ENCODE measurements at places on chromosomes 4 and X.

GRCh38 chr4:40337523-40337922, 2.4 kb downstream of the CHRNA9 start:
- DNase-seq = no peak

- no peak for DNase-seq
Observed at GRCh38 chr4:171954650-171955049, 141.4 kb downstream of the GALNTL6 start.

DNA sequence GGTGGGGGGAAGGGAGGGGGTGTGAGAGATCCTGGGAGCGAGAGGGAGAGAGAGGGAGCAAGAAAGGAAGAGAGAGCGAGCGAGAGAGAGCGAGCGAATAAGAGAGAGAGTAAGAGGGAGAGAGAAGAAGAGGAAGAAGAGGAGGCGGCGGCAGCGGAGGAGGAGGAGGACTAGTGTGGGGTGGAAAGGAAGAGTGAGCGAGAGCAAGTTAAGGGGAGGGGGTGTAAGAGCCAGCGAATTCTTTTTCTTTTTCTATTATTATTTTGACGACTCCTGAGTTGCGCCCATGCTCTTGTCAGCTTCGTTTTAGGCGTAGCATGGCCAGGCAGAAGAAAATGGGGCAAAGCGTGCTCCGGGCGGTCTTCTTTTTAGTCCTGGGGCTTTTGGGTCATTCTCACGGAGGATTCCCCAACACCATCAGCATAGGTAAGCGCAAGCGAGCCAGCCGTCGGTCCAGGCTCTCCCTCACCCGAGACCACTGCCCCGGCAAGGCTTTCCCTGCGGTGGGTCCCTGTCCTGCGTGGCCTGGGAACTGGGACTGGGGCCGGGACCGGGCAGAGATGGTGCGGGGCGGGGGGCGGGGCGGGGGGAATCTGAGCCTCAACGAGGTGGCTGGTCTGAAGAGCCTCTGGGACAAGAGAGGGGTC, at the start of gene GRIA3:
Gene GRIA3, plus strand, starts transcription at position 60 of the 647 bp plus-strand sequence. Its CDS starts 258 bp downstream, at position 318.
- no peak for DNase-seq

- DNase-seq = no peak
Observed at GRCh38 chrX:109463784-109464183, 18.1 kb downstream of the GUCY2F start.

GRCh38 chr4:142407596-142407995, 438.5 kb downstream of the INPP4B start:
- no peak for DNase-seq

DNA sequence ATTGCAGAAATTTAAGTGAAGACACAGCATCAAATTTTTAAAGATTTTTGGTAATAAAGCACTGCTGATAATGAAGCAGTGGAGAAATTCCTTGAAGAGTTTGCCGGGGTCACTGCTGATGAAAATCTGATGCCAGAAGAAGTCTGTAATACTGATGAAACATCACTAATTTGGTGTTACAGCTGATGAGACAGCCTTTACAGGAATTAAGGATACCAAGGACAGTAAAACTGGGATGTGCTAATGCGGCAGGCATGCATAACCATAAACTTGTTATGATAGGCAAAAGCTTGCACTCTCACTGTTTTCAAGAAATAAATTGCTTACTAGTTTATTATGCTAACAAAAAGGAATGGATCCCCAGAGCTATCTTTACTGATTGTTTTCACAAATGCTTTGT, 52.9 kb upstream of the VEGFC start:
- no peak for DNase-seq

DNA sequence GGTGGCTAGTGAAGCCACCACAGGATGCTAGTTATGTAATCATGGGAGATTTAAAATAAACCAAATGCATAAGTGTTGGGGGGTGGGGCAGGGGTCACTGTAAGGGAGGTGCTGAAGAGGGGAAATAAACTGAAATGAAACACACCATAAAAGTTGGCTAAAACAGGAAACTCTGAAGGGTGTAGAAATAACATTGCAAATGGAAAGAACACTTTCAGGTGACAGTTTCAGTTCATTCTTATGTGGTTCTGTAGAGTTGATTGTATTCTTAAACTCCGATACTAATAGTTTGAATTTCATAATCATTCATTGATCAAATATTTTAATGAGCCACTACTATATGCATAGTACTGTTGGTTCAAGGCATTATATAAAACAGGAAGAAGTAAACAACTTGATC, 80.1 kb downstream of the HDAC8 start:
- DNase-seq = no peak

- DNase-seq = no peak
Observed at GRCh38 chrX:110509755-110510532, 151.3 kb downstream of the RTL9 start.

GRCh38 chrX:31894152-31894551, 822.3 kb upstream of the FTHL17 start:
- no peak for DNase-seq

DNA sequence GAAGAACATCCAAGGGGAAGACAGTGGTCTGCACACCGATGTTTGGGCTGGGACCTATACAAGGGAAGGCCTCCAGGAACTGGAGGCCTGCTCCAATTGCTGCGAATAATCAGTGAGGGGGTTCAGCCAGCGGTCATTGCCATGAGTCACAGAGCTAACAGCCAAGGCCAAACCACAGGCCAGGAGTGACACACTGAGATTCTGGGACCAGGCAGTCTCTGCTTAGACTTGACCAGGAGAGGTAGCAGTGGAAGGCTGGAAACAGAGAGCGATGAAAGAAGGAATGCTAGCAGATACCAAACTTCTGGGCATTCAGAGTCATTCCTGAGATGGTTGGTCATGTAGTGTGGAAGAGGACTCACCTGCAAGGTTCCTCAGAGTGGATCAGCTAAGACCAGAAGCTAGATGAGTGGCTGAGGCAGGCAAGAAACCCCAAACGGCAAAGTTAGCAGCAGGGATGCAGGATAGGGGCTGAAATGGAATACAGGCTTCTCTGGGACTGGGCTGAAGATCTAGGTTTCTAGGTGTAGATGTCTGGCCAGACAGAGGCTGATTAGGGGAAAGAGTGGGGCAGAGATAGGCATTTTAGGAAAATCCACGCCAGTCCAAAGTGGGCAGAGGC, 54.7 kb downstream of the CNGA2 start:
- no peak for DNase-seq

DNA sequence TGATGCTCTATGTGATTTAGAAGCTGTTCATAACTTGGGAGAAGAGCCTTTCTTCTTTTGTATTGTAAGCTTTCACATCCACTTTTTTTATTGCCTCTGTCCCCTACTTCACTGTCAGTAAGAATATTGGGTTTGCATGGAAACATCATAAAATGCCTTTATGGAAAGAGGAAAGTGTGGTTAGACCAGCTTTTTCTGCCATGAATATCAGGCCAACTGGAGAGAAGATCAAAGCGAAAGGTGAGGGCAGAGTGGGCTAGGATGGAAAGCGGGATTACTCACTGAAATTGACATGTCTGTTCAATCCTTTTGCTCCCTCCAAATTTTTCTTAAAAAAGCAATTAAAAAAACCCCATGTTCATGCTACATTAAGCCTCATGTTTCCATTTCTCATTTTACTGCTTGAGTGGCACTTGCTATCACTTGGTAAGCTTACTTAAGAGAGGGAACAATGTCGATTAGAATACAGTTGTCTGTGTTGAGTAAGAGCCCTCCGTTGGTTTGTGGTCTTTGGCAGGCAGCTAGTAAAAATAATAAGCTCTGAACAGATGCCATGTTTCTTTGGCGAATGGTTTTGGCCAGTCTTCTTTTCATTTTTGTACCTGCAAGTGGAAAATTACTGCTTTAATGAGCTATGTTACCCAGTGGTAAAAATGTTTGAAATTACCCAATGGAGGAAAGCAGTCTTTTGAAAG, 35.9 kb downstream of the SUPT20HL1 start:
- DNase-seq = no peak

GRCh38 chr4:137495578-137495977, 36.7 kb downstream of the PCDH18 start:
- no peak for DNase-seq

DNA sequence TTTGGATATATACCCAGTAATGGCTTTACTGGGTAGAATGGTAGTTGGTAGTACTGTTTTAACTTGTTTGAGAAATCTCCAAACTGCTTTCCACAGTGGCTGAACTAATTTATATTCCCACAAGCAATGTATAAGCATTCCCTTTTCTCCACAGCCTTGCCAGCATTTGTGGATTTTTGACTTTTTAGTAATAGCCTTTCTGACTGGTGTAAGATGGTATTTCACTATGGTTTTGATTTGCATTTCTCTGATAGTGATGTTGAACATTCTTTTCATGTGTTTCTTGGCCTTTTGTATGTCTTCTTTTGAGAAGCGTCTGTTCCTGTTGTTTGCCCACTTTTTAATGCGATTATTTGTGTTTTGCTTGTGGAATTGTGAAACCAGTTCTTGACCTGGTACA, 290.5 kb downstream of the BMPR1B start:
- no peak for DNase-seq

DNA sequence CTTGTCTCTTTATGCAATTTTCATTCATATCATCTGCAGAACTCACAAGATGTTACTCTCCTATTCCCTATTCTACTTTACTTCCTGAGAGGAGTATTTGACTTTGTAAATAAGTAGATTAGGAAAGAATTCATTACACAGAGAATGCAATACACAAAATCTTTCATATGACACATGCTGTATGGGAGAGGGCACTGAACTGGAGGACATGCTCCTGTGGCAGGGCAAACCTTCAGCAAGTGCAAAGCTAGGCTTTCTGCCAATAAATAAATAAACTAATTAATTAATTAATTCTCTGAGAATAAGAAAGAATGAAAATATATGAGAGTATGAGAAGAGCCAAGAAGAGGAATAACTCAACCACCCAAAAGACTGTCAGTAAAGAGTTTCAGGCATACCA, 33.9 kb downstream of the THAP9 start:
- no peak for DNase-seq

DNA sequence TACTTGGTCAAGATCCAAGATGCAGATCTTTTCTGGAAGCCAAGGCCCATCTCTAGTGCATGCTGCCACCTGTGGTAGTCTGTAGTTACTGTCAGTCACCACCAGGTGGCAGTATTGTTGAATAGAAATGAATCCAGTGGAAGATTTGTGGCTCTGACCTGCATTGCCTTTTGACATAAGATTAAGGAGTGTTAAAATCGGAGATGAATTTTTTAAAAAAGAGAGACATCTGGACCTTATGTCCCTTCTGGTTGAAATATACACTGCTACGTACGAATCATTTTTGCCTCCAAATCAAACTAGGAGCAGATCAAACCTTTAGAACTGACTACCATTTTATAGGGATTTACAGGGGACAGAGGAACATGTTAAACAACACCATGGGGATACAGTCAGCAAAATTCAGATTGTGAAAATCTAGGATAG, 46.9 kb upstream of the RHOH start:
- no peak for DNase-seq

DNA sequence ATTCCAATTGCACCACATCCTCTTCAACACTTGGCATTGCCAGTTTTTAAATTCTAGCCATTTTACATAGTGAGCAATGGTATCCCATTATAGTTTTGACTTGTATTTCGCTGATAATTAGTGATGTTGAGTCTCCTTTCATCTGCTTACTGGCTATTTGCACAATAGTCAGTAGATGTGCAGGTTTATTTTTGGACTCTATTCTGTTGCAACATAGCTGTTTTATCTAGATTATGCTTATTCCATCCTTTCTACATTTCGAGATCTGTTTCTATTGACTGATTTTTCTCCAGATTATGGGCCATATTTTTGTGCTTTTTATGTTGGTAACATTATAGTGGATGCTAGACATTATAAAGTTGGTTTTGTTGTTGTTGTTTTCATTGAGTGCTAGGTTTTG, 106.1 kb downstream of the WWC2 start:
- DNase-seq = no peak

DNA sequence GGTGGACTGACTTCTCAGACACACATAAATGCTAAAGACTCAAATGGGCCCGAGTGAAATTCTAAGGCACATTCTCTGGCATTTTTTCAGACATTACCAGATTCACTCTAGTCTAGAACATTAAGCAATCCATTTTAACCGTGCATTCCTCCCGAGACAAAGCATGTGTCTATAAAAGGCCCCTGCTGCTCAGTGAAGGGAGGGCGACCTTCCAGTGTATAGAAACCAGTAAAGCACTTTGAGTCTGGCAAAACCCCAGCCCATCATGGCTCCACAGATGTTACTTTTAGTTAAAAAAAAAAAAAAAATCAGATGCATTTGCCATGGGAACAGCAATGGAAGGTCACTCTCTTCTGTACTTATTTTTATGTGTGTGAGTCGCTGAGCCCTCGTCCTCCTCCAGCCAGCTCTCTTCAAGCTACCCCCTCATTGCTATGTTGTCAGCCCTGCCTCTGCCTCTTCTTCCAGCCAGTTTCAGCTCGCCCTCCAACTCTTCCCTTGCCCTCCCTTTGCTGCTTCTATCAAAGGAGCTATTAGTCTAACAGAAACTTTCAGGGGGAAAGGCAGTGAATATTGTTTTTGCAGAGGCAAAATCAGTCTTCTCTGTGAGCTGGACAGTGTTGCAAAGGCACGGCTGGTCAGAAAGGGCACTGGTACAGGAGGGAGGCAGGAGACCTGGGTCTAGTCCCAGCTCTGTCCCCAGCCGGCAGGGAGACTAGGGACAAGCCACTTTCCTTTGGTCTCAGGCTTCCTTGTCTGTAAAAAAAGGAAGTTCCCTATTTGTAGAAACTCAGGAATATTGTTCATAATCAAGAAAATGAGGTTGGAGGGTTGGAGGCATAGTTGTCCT, 644.2 kb downstream of the ZNF674 start:
- DNase-seq = no peak

DNA sequence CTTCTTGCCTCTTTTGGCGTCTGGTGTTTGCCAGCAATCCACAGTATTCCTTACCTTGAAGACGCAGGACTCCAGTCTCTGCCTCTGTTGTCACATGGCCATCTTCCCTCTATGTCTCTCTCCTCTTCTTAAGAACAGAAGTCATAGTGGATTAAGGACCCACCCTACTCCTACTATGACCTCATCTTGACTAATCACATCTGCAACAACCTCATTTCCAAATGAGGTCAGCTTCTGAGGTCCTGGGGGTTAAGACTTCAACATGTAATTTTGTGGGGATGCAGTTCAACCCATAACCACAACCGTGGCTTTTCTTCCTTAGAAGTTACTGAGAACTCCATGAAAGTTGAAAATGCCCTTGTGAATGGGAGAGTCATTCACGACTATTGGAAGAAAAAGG, 23.3 kb downstream of the TLR8 start:
- no peak for DNase-seq

DNA sequence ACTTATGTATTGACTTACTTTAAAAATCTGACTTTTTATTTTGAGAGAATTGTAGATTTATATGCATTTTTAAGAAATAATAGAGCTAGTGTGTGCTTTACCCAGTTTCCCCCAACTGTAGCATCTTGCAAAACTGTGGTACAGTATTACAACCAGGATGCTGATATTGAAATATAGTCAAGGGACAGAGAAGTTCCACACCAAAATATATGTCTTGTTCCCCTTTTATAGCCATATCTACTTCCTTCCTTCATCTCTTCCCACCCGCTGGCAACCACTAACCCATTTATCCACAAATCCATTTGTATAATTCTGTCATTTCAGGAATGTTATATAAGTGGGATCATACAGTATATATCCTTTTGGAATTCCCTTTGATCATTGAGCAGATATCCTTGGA, 16.8 kb downstream of the KDM6A start:
- DNase-seq = no peak

Data from type B pancreatic cell (in vitro differentiated cells).